A549 treated with CORT108297 at 1 μM for 4 hours (cell line): ENCODE measurements at places on chromosomes 11 and 22. TPM values are rescaled to one million over a fixed set of nuclear protein-coding genes. Genes with fewer than 3 reads are reported as not detected.

APOBEC3B gene
- 27.4 to 32.1 TPM (median 30.0 TPM) in 5 replicates for total RNA-seq

OR5M8 gene
- not detected in 5 replicates for total RNA-seq

OR8D1 gene
- total RNA-seq, result not detected in 5 replicates

MRGPRD gene
- total RNA-seq, result not detected in 5 replicates

XKR3 gene
- not detected in 5 replicates for total RNA-seq

AIFM3 gene
- 2.1 to 4.6 TPM (median 4.3 TPM) in 5 replicates for total RNA-seq

RSF1 gene
- total RNA-seq, result 11.3 to 21.4 TPM (median 16.5 TPM) in 5 replicates

SMC1B gene
- 0.02 to 0.03 TPM (median 0.03 TPM) in 3 of 5 replicates, not detected in the others for total RNA-seq

SPI1 gene
- total RNA-seq, result 0.10 to 0.16 TPM in 2 of 5 replicates, not detected in the others

MS4A8 gene
- not detected in 5 replicates for total RNA-seq

ETS1 gene
- total RNA-seq, result 27.7 to 34.8 TPM (median 34.3 TPM) in 5 replicates

LMNTD2 gene
- total RNA-seq, result 1.9 to 3.3 TPM (median 2.7 TPM) in 5 replicates

SLC22A12 gene
- total RNA-seq, result not detected in 5 replicates

SNX32 gene
- 0.06 to 0.27 TPM (median 0.08 TPM) in 3 of 5 replicates, not detected in the others for total RNA-seq

NLRP14 gene
- total RNA-seq, result not detected in 5 replicates

DGAT2 gene
- 1.5 to 3.1 TPM (median 2.0 TPM) in 5 replicates for total RNA-seq

GGTLC3 gene
- not detected in 5 replicates for total RNA-seq

KIRREL3 gene
- 8.5 to 12.0 TPM (median 11.0 TPM) in 5 replicates for total RNA-seq

UBQLNL gene
- 0.04 TPM in 1 of 5 replicates, not detected in the others for total RNA-seq

PTPRCAP gene
- 0.24 to 0.42 TPM (median 0.32 TPM) in 5 replicates for total RNA-seq

OR8H2 gene
- total RNA-seq, result not detected in 5 replicates

TOMM22 gene
- 62.6 to 81.3 TPM (median 70.0 TPM) in 5 replicates for total RNA-seq

HTR3A gene
- total RNA-seq, result not detected in 5 replicates

SYNGR1 gene
- total RNA-seq, result 7.9 to 13.7 TPM (median 12.1 TPM) in 5 replicates

GSTP1 gene
- 1,416 to 1,791 TPM (median 1,766 TPM) in 5 replicates for total RNA-seq

PIWIL4 gene
- 0.07 to 0.47 TPM (median 0.15 TPM) in 5 replicates for total RNA-seq

KCNQ1 gene
- 0.31 to 0.50 TPM (median 0.34 TPM) in 5 replicates for total RNA-seq

TMEM25 gene
- 0.17 to 0.88 TPM (median 0.44 TPM) in 5 replicates for total RNA-seq

GRAP2 gene
- not detected in 5 replicates for total RNA-seq

CARD16 gene
- total RNA-seq, result 0.23 to 0.37 TPM in 2 of 5 replicates, not detected in the others

THY1 gene
- 11.6 to 15.3 TPM (median 13.7 TPM) in 5 replicates for total RNA-seq

FADS2 gene
- total RNA-seq, result 249 to 330 TPM (median 280 TPM) in 5 replicates

GPR83 gene
- 0.03 to 0.08 TPM (median 0.05 TPM) in 5 replicates for total RNA-seq

CLDN5 gene
- total RNA-seq, result not detected in 5 replicates

ACTN3 gene
- total RNA-seq, result 0.02 to 0.06 TPM in 2 of 5 replicates, not detected in the others

HPX gene
- 0.25 to 0.84 TPM (median 0.37 TPM) in 5 replicates for total RNA-seq

C11orf21 gene
- total RNA-seq, result not detected in 5 replicates

SLC22A6 gene
- not detected in 5 replicates for total RNA-seq

C11orf52 gene
- total RNA-seq, result 0.11 TPM in 1 of 5 replicates, not detected in the others

OR51B5 gene
- not detected in 5 replicates for total RNA-seq
